ENCODE measurements at places on chromosomes 4 and X. TPM values are rescaled to one million over a fixed set of nuclear protein-coding genes. Genes with fewer than 3 reads are reported as not detected.
A peak's percentile ranks its signal among the peaks of the same experiment; 100 is the strongest.

Gene UGT2B17
- not detected for total RNA-seq

Gene ZAR1
- not detected for total RNA-seq

Gene CPZ
- not detected for total RNA-seq

Gene F8
- 1.2 TPM for total RNA-seq

Gene ERVMER34-1
- total RNA-seq, result 9.7 TPM

Gene EPHA5
- not detected for total RNA-seq

Gene LINC00632
- not detected for total RNA-seq

Gene RRH
- total RNA-seq, result 0.10 TPM

Gene PLXNA3
- total RNA-seq, result 16.0 TPM

Gene TMSB15B
- total RNA-seq, result 11.1 TPM

Gene LDB2
- not detected for total RNA-seq

Gene NMU
- total RNA-seq, result 0.27 TPM

Gene RAB33A
- not detected for total RNA-seq

GRCh38 chr4:125321709-125322365, 7.1 kb downstream of the FAT4 start:
- peak; percentile 36 for DNase-seq

GRCh38 chr4:186030795-186031194, 38.2 kb upstream of the TLR3 start:
- DNase-seq, result no peak

DNA sequence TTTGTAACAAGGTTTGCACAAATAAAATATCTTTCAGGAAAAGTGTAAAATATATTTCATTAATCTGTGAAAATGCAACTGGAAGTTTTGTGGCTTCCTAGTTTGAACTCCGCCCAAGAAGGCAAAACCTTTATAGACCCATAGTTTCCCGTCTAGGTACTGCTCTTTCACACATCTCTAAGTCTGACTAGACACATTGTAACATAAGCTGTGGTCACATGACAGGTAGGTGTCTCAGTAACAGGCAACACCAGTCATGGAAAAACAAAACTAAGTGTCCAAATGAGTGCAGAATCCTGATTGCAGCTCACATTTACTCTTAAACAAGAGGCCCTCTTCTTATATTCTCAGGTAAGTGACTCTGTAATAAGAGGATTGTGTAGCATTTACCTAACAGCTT, 55.6 kb downstream of the SNCA start:
- DNase-seq, result no peak

GRCh38 chr4:41435510-41435909, 102.4 kb upstream of the LIMCH1 start:
- no peak for DNase-seq

DNA sequence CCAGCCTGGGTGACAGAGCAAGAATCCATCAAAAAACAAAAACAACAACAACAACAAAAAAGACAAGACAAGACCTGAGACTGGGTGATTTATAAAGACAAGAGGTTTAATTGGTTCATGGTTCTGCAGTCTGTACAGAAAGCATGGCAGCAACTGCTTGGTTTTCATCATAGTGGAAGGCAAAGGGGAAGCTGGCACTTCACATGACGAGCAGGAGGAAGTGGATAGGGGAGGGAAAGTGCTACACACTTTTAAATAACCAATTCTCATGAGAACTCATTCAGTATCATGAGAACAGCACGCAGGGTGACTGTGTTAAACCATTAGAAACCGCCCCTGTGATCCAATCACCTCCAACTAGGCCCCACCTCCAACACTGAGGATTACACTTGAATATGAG, 28.4 kb upstream of the SLC10A7 start:
- DNase-seq, result no peak

DNA sequence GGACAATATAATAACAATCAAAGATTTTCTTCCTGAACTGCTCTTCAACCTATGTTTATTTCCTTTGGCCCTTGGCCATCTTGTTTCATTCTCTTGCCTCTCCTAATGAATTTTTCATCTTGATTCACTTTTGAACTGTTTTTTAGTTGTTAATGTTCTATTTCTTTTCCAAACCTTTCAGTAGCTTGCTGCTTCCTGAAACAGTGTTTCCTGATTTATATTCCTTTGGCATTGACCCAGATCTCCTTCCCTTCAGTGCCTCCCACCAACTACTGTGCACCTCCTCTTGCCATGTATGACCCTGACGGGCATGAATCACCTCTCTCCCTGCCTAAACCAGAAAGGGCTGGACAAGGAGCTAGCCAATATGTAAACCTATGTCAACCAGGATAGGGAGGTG, 25.6 kb upstream of the SPP1 start:
- peak; percentile 41 for DNase-seq

GRCh38 chr4:106034220-106034619, 138.9 kb downstream of the NPNT start:
- DNase-seq, result peak; percentile 35

GRCh38 chr4:185298728-185299430, 89.5 kb downstream of the SNX25 start:
- DNase-seq, result no peak

- no peak for DNase-seq
Measured at GRCh38 chrX:107829878-107830277, 4.2 kb downstream of the MID2 start.

DNA sequence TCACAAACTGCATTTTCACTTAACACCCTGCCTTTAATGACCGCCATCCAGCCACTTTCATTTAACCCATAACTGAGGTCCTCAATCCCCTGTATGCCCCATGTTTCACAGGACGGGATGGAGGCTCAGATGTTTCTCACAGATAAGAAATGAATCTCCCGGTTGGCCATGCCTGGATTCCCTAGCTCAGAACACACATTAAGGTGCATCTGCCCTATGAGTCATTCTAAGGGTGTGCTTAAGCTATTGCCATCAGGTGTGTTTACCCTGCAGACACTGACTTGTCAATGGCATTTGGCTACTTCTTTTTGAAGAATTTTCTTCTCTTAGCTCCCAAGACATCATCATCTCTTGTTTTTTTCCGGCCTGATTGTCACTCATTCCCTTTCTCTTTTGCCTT, 222.6 kb upstream of the SMIM31 start:
- peak; percentile 68 for DNase-seq

- peak; percentile 18 for DNase-seq
Measured at GRCh38 chr4:153045111-153045982, 109.2 kb downstream of the FHDC1 start.

DNA sequence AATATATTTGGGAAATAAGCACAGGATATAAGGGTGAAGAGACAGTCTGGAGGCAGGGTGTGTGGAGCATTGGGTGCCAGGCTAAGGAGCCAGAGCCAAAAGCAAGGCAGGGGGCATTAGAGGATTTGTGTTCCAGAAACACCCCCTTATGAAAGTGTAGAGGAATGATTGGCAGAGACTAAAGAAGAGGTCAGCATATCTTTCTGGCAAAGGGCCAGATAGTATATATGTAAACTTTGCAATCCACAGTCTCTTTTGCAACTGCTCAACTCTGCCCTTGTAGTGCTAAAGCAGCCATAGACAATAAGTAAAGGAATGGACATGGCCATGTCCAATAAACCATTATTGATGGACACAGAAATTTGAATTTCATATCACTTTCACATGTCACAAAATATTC, 3.6 kb upstream of the SLC9A6 start:
- no peak for DNase-seq

DNA sequence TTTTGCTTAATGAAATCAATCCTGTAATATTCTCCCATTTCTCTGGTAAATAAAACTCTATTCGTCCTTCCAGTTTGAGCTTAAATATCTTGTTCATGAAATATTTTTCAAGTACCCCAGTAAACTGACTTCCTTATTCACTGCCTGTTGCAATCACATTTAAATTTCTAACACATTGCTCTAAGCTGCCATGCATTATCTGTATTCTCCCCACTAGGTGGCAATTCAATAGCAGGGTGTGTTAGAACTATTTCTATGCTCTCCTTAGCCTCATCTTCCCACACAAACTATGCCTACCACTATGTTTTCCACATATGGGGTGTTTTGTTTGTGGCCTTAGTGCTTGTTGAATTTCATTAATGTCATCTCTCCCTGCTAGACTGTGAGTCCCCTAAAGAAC, 377.1 kb upstream of the HS3ST1 start:
- DNase-seq, result peak; percentile 40

DNA sequence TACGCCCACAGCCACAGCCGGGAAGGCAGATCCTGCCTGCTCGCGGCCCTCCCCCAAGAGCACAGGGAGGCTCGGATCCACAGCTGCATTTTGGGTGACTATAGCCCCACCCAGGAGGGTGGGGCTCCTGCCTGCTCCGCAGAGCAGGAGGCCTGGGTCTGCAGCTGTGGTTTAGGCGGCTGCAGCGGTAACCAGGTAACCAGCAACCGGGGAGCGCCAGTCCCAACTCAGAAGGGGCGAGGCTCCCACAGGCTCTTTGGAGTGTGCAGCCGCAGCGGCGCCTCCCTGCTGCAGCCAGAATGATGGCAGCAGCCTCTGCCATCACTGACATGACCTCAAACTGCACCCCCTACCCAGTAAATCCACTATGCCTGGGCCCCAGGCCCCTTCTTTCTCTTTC, 148.0 kb upstream of the F9 start:
- DNase-seq, result no peak

GRCh38 chr4:130722361-130722760, 1626.4 kb downstream of the C4orf33 start:
- peak; percentile 58 for DNase-seq

GRCh38 chr4:159175085-159175988, 72.5 kb downstream of the RAPGEF2 start:
- peak; percentile 82 for DNase-seq

DNA sequence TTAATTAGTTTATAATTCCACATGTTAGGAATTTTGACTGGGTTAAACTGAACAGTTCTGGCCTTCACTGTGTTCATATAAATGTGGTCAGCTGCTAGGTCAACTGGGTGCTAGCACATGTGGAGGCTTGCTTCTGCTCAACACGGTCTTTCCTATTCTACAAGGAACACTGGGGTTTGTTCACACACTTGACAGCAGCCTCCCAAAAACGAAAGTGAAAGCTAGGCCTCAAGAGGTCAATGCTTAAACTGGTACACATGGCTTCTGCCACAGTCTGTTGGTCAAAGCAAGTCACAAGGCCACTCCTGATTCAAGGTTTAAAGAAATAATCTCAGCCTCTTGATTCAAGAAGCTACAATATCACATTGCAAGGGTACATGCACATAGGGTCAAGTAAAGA, 126.5 kb downstream of the QDPR start:
- peak; percentile 11 for DNase-seq

DNA sequence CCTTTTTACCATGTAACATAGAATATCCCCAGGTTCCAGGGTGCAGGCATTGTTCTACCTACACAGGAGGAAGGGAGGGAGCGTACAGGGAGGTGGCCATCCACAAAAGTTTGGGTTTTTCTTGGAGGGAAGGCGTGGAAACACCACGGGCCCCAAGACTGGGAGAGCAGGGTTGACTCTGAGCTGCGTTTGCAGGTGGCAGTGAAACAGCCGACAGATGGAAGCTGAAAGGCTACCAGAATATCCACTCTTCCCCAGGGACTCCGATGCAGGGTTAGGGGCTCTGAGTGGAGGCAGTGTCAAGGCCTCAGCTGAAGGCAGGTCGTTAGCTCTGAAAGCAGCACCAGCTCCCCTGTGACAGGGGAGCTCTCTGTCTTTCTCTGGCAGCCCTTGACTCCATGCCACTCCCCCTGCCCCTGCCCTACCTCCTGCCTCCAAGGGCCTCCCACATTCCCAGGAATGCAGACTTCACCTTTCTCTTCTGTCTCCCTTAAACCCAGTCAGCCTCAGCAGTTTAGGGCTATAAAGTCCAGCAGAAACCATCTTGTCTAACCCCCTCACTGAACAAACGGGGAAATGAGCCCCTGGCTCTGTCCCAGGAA, 14.0 kb upstream of the GLOD5 start:
- DNase-seq, result no peak

- DNase-seq, result no peak
Measured at GRCh38 chr4:139207873-139208403, 30.9 kb upstream of the ELF2 start.

DNA sequence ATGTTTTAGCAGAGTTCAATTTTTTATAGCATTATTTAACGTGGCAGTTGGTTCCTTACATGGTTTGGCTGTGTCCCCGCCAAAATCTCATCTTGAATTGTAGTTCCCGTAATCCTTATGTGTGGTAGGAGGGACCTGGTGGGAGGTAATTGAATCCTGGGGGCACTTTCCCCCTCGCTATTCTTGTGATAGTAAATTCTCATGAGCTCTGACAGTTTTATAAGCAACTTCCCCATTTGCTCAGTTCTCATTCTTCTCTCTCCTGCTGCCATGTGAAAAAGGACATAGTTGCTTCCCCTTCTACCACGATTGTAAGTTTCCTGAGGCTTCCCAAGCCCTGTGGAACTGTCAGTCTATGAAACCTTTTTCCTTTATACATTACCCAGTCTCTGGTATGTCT, 329.5 kb downstream of the GRIA2 start:
- no peak for DNase-seq

- no peak for DNase-seq
Measured at GRCh38 chr4:22486276-22486675, 29.6 kb downstream of the ADGRA3 start.

GRCh38 chr4:114323841-114324240, 274.8 kb upstream of the UGT8 start:
- DNase-seq, result no peak

GRCh38 chrX:30196322-30196721, 19.0 kb upstream of the MAGEB2 start:
- peak; percentile 1 for DNase-seq

GRCh38 chrX:46366381-46367207, 178.6 kb downstream of the ZNF674 start:
- DNase-seq, result no peak

DNA sequence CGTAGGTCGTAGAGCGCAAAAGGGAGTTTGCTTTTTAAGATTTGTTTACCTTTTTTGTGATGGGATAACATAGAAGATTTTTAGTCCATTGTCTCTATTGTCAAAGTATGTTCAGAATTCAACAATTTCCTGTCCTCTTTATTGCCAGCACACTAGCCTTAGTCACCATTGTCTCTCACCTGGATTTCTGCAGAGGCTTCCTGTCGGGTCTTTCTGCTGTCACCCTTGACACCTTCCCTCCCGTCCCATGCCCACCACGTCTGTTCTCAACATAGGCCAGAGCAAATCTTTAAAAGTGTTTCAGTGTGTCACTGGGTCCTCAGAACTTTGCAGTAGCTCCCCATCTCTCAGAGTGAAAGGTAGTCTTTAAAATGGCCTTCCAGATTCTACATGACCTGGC, 323.9 kb downstream of the TENM3 start:
- DNase-seq, result no peak

GRCh38 chr4:8645753-8646124, 53.2 kb downstream of the CPZ start:
- no peak for DNase-seq

GRCh38 chrX:29242856-29243255, 655.6 kb downstream of the IL1RAPL1 start:
- no peak for DNase-seq

- peak; percentile 38 for DNase-seq
Measured at GRCh38 chr4:78644744-78645330, 93.3 kb downstream of the ANXA3 start.

- DNase-seq, result peak; percentile 72
Measured at GRCh38 chrX:45781901-45782553, 581.4 kb upstream of the DIPK2B start.

DNA sequence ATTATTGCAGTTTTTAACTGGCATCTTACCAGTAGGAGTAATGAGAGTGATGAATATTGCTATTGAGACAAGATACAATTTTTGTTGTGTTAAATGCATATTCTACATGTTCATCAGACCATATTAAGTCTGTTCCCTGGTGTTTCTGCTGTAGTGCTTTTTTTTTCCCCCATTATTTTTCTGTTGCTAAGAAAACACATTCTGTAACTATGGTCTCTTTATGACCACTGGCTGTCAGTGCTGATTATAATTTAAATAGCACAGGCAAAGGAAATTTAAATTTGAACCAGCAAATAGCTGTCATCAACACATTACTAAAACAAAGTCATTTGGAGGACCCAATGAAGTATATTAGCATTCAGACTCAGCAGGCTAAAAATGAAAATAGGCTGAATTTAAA, 98.3 kb upstream of the ANKRD50 start:
- no peak for DNase-seq
